ENCODE measurements at places on chromosomes 6 and 20.

- DNase-seq = no peak
Observed at GRCh38 chr20:32535316-32535952, 49.7 kb downstream of the NOL4L start.

DNA sequence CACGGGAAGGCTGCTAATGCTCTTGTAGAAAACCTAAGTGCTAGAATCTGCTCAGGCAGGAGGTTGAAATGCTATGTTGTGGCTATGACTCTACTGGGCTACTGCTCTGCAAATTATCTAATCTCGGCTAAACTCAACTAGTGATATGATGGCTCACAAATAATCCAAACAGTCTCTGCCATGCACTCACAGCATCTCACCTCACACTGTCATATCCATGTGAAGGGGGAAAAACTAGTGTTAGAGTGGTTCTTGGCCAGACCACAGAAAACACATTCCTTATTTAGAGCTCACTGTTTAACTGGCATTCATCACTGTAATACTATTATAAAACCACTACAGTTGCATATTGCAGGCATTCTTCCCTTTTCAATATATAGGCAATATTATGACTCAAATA is 81.8 kb upstream of the DST start:
- DNase-seq = no peak

DNA sequence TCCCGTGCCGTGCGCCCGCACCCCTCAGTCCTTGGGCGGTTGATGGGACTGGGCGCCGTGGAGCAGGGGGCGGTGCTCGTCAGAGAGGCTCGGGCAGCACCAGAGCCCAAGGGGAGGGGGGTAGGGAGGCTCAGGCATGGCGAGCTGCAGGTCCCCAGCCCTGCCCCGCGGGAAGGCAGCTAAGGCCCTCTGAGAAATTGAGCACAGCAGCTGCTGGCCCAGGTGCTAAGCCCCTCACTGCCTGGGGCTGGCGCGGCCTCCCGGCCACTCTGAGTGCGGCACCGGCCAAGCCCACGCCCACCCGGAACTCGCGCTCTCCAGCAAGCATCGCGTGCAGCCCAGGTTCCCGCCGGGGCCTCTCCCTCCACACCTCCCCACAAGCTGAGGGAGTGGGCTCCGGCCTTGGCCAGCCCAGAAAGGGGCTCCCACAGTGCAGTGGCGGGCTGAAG is 16.4 kb downstream of the SOX4 start:
- DNase-seq = no peak

DNA sequence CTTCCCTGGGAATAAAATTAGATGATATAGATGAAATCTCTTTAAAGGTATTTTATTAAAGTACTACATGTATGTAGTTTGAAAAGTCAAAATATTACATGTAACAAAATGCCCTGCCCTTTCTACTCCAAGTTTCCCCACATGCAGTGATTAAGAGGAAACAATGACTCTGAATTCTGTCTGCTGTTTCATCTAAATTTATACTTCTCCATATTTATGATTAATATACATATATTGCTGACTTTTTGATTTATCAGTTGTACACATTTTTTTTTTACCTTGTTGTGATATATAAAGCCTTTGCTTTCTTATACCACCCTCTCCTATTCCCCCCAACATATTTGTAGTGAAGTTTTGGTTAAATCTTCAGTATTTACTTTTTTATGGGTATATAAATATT is 127.9 kb downstream of the ZFAND3 start:
- no peak for DNase-seq

GRCh38 chr6:19395316-19395715 is 441.9 kb upstream of the ID4 start:
- DNase-seq = no peak

- no peak for DNase-seq
Observed at GRCh38 chr6:138032571-138032970, 74.6 kb downstream of the PERP start.

DNA sequence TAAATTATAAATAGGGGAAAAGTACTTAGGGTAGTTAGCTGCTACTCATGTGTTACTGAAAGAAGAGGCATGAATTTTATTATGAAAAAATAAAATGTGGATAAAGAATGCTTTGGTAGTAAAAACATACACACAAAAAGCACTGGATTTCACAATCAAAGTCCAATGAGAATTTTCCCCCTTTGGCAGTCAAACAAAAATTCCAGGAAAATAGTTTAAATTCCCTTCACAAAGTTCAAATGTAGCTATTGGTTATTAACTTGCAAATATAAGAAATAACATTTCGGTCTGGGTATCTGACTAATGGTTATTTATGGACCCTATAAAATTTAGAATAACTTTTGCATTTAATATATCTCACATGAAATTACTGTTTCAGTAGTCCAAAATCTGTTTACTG is 210.4 kb downstream of the FOXC1 start:
- no peak for DNase-seq

DNA sequence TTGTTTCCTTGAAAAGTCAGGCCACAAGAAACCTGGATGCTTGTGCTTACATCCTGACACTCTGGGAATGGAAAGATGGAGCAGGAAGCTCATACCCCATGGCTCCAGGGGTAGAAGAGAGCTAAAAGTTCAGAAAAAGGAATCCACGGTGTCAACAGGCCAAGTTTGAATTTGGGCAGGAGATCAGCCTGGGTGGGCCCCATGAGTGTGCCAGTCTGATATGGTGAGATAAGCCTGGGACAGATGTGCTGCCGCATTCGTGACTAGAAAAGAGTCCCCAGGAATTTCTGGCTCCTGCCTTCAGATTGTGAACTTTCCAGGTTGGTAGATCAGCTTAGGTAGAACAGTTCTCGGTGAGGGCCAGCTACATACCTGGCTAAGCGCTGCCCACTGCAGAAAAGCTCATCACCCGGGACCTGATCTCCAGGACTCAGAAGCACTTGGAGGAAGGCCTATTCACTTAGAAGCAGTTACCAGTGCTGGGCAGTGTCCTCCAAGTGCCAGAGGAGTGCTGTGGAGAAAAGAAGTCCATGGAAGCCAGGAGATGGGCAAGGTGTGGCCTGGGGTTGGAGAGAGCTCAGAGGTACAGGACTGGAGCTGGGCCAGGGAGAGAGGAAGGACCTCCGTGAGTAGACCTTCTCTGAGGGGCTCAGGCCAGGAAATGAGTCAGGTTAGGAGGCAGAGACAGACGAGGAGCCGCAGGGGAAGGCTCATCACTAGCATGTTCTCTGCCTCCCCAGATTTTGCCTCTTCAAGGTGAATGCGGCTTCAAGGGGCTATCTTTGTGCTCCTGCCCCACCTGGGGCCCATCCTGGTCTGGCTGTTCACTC is at the start of gene TSPO2:
Gene TSPO2, plus strand, starts transcription at position 242 of the 830 bp plus-strand sequence. Its CDS starts 519 bp downstream, at position 761.
- no peak for DNase-seq

DNA sequence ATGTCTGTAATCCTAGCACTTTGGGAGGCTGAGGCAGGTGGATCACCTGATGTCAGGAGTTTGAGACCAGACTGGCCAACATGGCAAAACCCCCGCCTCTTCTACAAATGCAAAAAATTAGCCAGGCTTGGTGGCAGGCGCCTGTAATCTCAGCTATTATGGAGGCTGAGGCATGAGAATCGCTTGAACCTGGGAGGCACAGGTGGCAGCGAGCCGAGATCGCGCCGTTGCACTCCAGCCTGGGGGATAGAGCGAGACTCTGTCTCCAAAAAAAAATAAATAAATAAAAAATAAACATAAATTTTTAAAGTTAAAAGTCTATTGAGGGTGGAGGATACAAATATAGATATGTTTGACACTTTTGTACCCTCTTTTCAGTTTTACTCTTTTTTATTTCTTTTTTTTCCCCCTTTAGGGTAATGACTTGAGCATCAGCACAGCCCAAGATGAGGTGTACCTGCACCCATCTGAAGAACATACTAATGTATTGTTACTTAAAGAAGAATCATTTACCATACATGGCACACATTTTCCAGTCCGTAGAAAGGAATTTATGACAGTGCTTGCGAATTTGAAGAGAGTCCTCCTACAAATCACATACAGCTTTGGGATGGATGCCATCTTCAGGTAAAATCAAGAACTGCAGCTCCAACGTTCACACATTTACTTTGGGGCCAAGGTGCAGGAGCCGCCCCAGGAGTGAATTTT is 368.9 kb downstream of the LAMA2 start:
- no peak for DNase-seq

- no peak for DNase-seq
Observed at GRCh38 chr6:79808921-79809320, 138.4 kb downstream of the ELOVL4 start.

DNA sequence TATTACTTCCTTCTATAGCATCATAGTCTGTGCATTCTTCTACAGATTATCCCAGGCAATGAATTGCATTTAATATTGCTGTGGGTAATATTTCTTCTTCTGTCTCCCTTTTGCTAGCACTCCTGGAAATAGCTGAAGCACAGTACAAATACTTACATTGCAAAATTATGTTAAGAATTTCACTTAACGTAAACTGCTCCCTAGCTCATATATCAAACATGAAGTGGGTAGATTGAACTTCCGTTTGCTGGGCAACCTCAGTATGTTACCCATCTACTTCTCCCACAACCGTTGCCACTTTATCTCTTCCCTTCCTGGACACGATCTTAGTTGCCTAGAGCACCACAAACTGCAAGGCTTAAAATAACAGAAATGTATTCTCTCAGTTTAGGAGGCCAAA is 963.3 kb downstream of the KIF16B start:
- no peak for DNase-seq

GRCh38 chr20:62818592-62819493 is 2.0 kb downstream of the COL9A3 start:
- DNase-seq = no peak

DNA sequence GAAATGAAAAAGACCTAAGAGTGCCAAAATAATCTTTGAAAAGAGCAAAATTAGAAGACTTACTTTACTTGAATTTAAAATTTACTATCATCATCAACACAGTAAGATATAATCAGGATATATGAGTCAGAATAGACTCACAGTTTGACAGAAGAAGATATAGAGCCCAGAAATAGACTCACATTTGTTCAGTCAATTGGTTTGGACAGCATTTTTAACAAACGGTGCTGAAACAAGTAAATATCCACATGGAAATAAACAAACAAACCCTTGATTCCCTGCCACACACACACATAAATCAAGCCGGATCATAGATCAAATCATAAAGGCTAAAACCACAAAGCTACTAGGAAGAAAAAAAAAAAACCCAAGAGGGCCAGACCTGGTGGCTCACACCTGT is 291.1 kb downstream of the ADGRG6 start:
- DNase-seq = no peak

GRCh38 chr6:82984720-82985119 is 80.9 kb downstream of the UBE3D start:
- no peak for DNase-seq

GRCh38 chr6:146881228-146882181 is 282.7 kb downstream of the ADGB start:
- DNase-seq = no peak

DNA sequence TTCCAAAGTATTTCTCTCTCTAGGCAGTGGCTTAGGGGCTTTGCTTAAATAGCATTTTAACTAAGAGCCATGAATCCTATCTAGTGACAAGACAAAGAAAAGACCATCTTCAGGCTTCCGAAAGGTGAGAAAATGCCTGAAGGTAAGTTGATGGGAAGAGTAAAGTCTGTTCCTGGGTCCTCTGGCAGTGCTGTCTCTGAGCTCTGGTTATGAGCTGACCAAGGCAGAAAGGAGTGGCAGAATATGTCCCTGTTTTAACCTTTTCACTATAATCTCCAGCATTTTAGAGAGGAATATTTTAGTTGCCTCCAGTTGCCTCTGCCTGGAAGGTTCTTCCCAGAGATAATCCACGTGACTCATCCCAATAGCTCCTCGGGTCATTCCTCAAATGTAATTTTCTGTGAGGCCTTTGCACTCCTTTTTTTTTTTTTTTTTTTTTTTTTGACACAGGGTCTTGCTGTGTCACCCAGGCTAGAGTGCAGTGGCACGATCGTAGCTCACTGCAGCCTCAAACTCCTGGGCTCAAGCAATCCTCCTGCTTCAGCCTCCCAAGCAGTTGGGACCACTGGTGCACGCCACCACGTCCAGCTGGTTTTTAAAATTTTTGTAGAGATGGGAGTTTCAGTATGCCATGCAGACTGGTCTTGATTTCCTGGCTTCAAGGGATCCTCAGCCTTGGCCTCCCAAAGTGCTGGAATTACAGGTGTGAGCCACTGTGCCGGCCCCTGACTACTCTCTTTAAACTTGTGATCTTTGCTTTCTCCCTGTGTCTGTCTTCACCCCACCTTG is 3.7 kb upstream of the ARMH2 start:
- DNase-seq = no peak

DNA sequence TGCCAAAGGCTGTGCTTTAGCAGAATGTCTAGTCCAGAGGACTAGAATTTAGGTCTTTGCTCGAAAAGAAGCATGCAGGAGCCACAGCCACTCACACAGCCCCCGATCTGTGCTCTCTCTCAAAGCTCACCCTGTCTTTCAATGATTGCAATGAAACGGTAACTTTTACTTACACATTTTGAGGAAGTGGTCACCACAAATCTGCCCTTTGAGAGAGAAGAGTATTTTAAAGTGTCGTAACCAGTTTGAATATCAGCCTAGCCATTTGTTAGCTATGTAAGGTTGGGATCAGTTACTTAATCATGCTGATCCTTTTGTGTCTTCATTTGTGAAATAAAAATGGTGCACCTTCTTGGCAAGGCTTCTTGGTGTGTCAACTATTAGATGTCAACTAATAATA is 209.0 kb downstream of the TFAP2A start:
- DNase-seq = peak; percentile 54

DNA sequence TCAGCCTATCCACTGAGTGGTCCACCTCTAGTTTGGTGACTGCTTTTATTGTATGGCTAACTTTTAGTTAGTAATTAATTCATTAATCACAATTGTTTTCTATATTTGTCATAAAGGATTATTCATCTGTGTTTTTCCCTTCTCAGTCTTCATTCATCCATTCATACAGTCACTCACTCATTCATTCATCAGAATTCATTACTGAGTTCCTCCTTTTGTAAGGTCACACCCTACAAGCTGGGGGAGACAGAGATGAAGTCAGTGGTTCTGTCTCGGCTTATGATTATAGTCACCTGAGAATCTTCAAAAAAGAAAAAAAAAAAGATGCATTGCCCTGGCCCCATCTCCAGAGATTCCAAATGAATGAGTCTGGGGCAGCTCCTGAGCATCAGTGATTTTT is 257.1 kb downstream of the ADGB start:
- no peak for DNase-seq

GRCh38 chr6:18327626-18328025 is 59.5 kb upstream of the RNF144B start:
- DNase-seq = no peak

GRCh38 chr6:29520232-29520631 is 32.5 kb upstream of the MAS1L start:
- no peak for DNase-seq

Data from SIG-M5 (cell line).